ENCODE measurements at places on chromosomes 12 and 14. TPM values are rescaled to one million over a fixed set of nuclear protein-coding genes. Genes with fewer than 3 reads are reported as not detected.

Gene GDF3
- not detected for total RNA-seq

Gene KICS2
- 5.6 TPM for total RNA-seq

Gene GPN3
- total RNA-seq = 7.7 TPM

Gene ASB2
- 0.54 TPM for total RNA-seq

Gene MIP
- total RNA-seq = not detected

Gene MSI1
- not detected for total RNA-seq

- no peaks in the 10 kb centered on the region for H3K36me3 ChIP-seq
- DNase-seq = no peak
- H3K4me3 ChIP-seq = no peak overlapping the region
- H3K27me3 ChIP-seq = peaks cover 23% of the 10 kb centered on the region
Observed at GRCh38 chr12:69338120-69338859, 9.9 kb upstream of the LYZ start.

DNA sequence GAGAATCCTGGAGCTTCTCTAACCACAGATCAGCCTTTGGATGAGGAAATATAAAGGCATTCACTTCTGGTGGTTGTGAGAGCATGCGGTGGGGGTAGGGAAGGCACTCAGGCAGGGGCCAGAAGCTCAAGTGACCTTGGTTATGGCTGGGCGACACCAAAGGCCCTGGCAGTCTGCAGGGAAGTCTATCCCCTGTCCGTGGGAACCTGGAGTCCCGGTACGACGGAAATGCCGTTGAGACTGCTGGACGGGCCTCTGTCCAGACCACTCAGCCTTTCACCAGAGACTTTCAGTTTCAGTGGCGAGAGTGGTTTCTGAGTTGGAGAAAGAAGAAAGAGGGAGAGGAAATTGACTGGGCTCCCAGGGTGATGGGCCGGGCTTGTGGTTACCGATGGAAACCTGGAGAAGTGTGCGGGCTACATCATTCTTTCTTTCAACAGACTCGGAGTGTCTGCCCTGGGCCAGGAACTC lies 20.9 kb downstream of the ISCA2 start:
- peaks cover 9% of the 10 kb centered on the region for H3K36me3 ChIP-seq
- H3K27ac ChIP-seq = peak overlapping the region; percentile 30
- no peaks in the 10 kb centered on the region for H3K27me3 ChIP-seq

DNA sequence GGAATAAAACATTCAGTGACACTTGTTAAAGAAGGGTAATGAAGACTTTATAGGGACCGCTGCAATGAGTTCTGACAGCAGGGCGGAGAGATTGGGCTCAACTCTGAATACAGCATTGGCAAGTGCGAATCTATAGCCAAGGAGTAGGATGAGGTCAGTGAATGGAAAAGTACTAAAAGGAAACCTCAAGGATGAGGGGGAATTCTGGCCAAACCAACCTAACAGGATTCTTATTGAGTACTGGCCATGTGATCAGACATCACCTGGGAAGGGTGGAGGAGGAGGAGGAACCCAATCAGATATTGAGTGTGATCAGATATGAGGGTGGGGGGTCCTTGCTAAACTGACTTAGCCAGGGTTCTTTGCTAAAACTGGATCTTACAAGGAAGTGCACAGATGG lies 31.0 kb downstream of the DRAM1 start:
- H3K27me3 ChIP-seq = no peaks in the 10 kb centered on the region
- peaks cover 33% of the 10 kb centered on the region for H3K36me3 ChIP-seq
- no peak for DNase-seq
- H3K27ac ChIP-seq = no peak overlapping the region

GRCh38 chr14:72714871-72715214 lies 179.1 kb downstream of the DPF3 start:
- DNase-seq = no peak
- no peak overlapping the region for H3K27ac ChIP-seq
- H3K27me3 ChIP-seq = no peaks in the 10 kb centered on the region
- H3K4me3 ChIP-seq = no peak overlapping the region
- peaks cover 14% of the 10 kb centered on the region for H3K4me1 ChIP-seq

DNA sequence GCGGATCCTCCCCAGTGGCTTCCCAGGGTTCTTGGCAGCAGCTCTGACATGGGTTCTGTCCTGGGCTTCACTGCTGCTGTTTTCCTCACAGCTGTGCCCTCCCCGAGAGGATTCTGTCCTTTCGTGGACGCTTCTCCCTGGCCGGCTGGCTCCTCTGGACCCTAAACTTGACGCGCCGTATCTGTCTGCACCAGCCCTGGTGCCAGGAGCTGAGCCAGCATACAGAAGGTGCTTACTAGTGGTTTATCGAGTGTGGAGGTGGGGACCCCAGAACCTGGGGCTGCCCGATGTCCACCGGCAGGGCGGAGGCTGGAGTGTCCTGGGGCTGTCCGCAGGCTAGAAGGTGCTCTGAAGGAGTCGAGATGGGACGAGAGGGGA lies 17.2 kb downstream of the FBRSL1 start:
- H3K4me3 ChIP-seq = no peak overlapping the region
- H3K36me3 ChIP-seq = peaks cover 2% of the 10 kb centered on the region
- H3K4me1 ChIP-seq = peaks cover 18% of the 10 kb centered on the region
- DNase-seq = no peak

- peaks cover 6% of the 10 kb centered on the region for H3K4me1 ChIP-seq
- no peak overlapping the region for H3K4me3 ChIP-seq
- DNase-seq = no peak
- no peaks in the 10 kb centered on the region for H3K36me3 ChIP-seq
- H3K27me3 ChIP-seq = no peaks in the 10 kb centered on the region
Observed at GRCh38 chr14:32820181-32820580, 118.5 kb upstream of the NPAS3 start.

GRCh38 chr12:69345742-69346141 lies 2.4 kb upstream of the LYZ start:
- no peak for DNase-seq
- no peak overlapping the region for H3K4me3 ChIP-seq
- peaks cover 25% of the 10 kb centered on the region for H3K27me3 ChIP-seq
- H3K27ac ChIP-seq = no peak overlapping the region
- no peaks in the 10 kb centered on the region for H3K4me1 ChIP-seq
- H3K36me3 ChIP-seq = no peaks in the 10 kb centered on the region

DNA sequence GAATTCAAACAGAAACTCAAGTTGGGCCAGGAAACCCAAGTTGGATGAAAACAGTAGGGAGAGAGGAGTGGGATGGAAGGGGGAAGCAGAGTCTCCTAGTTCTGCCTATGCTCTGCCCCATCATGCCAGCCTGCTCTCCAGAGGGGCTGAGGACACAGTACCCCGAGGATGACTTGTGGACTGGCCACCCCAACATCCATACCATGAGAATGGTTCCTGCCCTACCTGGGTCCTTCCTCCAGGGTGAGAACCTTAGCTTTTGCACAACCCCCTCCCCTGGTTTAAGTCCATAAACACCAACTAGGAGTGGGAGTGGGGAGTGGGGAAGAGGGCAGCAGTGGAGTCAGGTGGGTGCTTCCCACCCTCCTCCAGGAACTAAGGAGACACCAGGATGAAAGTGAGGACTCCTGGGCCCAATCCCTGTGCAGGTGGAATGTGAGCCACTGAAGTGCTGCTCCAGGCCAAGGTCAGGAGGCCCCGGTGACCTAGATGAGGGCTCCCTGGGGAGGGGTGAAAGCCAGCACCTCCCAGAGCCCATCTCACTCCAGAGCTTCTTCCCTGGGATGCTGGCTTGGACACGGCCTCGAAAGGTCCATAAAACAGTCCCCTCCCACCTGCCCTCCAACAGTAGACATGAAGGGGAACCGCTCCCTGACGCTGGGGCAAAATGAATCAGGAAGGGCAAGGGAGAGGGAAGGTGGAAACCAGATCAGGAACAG lies 6.6 kb downstream of the ZNF385A start:
- no peaks in the 10 kb centered on the region for H3K27me3 ChIP-seq
- peaks cover 1% of the 10 kb centered on the region for H3K36me3 ChIP-seq
- H3K4me1 ChIP-seq = peaks cover 4% of the 10 kb centered on the region
- no peak for DNase-seq

GRCh38 chr14:91893007-91893406 lies 25.7 kb upstream of the TC2N start:
- no peak overlapping the region for H3K27ac ChIP-seq
- no peaks in the 10 kb centered on the region for H3K27me3 ChIP-seq
- peaks cover 6% of the 10 kb centered on the region for H3K4me1 ChIP-seq
- no peak for DNase-seq

- no peak overlapping the region for H3K4me3 ChIP-seq
- H3K27me3 ChIP-seq = no peaks in the 10 kb centered on the region
- peak; percentile 45 for DNase-seq
- H3K4me1 ChIP-seq = no peaks in the 10 kb centered on the region
- no peak overlapping the region for H3K27ac ChIP-seq
- H3K36me3 ChIP-seq = no peaks in the 10 kb centered on the region
Observed at GRCh38 chr12:81502912-81503695, 256.0 kb downstream of the PPFIA2 start.

GRCh38 chr12:98106031-98106683 lies 409.2 kb upstream of the TMPO start:
- H3K27ac ChIP-seq = no peak overlapping the region
- H3K4me3 ChIP-seq = no peak overlapping the region
- no peaks in the 10 kb centered on the region for H3K4me1 ChIP-seq

DNA sequence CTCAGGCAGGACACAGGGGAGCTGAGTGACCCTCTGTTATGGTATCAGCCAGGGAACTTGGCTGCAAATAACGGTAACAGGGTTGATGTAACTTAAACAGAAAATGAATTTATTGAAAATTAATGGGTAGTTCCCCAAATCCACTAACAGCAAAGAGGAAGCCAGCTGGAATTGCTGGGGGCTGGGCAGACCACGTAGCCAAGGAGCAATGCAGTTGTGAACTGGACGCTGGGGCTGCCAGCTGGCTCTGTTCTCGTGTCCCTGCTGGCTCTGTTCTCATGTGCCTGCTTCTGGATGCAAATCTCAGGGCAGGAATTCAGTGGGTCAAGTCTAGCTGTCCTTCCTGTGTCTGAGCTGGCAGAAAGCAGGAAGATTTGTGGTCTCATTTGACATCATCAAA lies 1383.3 kb upstream of the TMEM132C start:
- no peak overlapping the region for H3K27ac ChIP-seq
- no peaks in the 10 kb centered on the region for H3K36me3 ChIP-seq
- H3K27me3 ChIP-seq = no peaks in the 10 kb centered on the region

DNA sequence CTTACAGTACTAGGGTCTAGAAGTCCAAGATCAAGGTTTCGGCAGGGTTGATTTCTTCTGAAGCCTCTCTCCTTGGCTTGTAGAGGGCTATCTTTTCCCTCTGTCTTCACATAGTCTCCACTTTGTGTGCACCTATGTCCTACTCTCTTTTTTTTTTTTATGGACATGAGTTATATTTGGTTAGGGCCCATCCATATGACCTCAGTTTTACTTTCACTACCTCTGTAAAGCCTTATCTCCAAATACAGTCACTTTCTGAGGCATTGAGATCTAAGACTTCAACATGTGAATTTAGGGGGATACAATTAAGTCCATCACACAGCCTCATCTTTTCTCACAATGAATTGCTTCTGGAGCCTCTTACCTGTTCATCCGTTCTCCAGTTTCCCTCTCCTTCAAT lies 5.9 kb upstream of the SPTB start:
- no peaks in the 10 kb centered on the region for H3K36me3 ChIP-seq
- H3K4me1 ChIP-seq = no peaks in the 10 kb centered on the region
- DNase-seq = no peak
- H3K27ac ChIP-seq = no peak overlapping the region
- no peak overlapping the region for H3K4me3 ChIP-seq

GRCh38 chr12:19572920-19573558 lies 133.7 kb downstream of the AEBP2 start:
- H3K27me3 ChIP-seq = no peaks in the 10 kb centered on the region
- H3K4me3 ChIP-seq = no peak overlapping the region
- peaks cover 24% of the 10 kb centered on the region for H3K4me1 ChIP-seq
- peak; percentile 66 for DNase-seq

DNA sequence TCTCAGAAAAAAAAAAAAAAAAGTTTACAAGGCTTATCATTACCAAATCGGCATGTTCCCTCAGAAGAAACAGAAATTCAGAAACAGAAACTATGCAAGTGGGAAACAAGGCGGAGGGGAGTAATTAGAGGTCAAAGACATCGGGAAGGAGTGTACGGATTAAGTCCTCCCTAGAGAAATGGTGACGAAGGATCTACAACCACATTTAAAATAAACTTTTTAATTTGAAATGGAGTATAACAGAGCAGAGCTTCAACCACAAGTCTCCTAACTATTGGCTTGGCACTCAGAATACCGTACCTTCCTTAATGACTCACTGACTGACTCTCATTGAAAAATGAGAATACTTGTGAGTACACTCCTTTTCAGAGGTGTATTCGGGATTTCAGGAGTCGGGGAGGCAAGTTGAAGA lies 908 bp downstream of the ENTPD5 start:
- H3K36me3 ChIP-seq = no peaks in the 10 kb centered on the region
- DNase-seq = peak; percentile 64
- peak overlapping the region; percentile 95 for H3K27ac ChIP-seq
- H3K27me3 ChIP-seq = no peaks in the 10 kb centered on the region
- peaks cover 4% of the 10 kb centered on the region for H3K4me1 ChIP-seq
- peak overlapping the region; percentile 91 for H3K4me3 ChIP-seq

- no peak for DNase-seq
- H3K36me3 ChIP-seq = no peaks in the 10 kb centered on the region
- peaks cover 26% of the 10 kb centered on the region for H3K4me1 ChIP-seq
- H3K4me3 ChIP-seq = no peak within 1 kb of the TSS
Observed at GRCh38 chr14:73237219-73237785, at the start of gene PAPLN. TSS of gene PAPLN (plus strand) at chr14:73237506. CDS start at chr14:73239779, 2,273 bp downstream.

DNA sequence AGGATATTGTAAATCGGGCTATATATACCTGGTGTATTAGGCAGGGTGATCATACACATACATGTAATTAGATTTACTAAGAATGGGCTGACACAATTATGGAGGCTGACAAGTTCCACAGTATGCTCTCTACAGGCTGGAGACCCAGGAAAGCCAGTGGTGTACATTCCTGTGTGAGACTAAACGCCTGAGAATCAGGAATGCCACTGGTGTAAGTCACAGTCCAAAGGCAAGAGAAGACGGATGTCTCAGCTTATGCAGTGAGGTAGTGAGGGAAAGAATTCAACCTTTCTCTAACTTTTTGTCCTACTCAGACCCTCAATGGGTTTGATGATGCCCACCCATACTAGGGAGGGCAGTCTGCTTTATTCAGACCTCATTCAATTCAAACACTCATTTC lies 57.1 kb downstream of the METTL25 start:
- no peaks in the 10 kb centered on the region for H3K36me3 ChIP-seq
- no peak overlapping the region for H3K4me3 ChIP-seq
- no peaks in the 10 kb centered on the region for H3K27me3 ChIP-seq

- no peak for DNase-seq
- no peaks in the 10 kb centered on the region for H3K27me3 ChIP-seq
- no peak overlapping the region for H3K27ac ChIP-seq
- H3K4me1 ChIP-seq = no peaks in the 10 kb centered on the region
- H3K36me3 ChIP-seq = no peaks in the 10 kb centered on the region
Observed at GRCh38 chr12:112892856-112893255, 13.9 kb upstream of the OAS1 start.

Measured in IMR-90 (cell line).